Stimulated activated CD8-positive, alpha-beta memory T cell treated with anti-CD3 and anti-CD28 coated beads, Interleukin-2, amount 100 ng/mL, for 1 hour (primary cell): ENCODE measurements at places on chromosomes 12 and 14.

GRCh38 chr14:61765225-61765943, 3.2 kb downstream of the SNAPC1 start:
- DNase-seq, result no peak

GRCh38 chr12:52204095-52204930, 12.5 kb upstream of the KRT80 start:
- no peak for DNase-seq

GRCh38 chr12:117522559-117522958, 161.1 kb upstream of the NOS1 start:
- no peak for DNase-seq

GRCh38 chr12:92078167-92079053, 67.2 kb downstream of the BTG1 start:
- DNase-seq, result no peak

GRCh38 chr14:41446008-41446407, 160.7 kb upstream of the LRFN5 start:
- no peak for DNase-seq

GRCh38 chr12:22518060-22518719, 26.2 kb downstream of the C2CD5 start:
- DNase-seq, result no peak

DNA sequence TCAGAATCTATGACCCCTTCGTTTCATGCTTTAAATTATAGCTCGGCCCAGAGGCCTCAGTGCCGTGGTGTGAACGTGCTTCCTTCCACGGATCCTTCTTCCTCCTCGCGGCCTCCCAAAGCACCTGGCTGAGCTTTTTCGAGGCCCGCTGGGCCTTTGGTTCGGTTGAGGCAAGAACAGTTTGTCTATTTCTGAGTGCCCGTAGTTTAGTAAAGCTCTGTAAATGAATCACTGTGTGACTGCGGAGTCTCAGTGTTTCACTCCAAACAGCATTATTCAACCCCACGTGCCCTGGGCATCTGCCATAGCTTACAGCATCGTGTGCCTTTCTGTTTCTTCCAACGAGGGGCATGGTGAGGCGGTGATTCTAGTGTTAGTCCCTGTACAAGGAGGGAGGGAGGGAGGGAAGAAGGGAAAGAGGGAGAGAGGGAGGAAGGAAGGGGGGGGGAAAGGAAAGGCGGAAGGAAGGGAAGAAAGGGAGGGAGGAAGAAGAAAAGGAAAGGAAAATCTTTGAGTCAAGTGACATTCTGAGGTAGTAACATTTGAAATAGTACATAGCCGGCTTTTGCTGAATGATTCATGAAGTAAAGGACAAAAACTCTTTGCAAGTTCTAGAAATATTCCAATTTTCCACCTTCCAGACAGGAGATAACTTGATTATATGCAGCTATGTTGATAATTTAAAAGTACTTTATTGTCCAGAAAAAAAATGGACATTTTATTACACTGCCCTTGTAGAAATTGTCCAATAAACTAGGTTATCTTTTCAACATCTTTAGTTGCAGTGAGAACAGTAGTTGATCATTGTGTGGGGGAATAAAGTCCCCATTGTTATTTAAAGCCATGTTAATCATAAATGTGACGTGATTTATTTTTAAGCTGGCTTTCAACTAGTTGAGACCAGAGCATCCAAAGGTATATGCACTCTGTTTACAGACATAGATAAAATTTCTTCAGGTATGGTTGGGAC, 1.2 kb upstream of the TRIM9 start:
- DNase-seq, result no peak

GRCh38 chr12:107079172-107080011, 14.0 kb downstream of the CRY1 start:
- no peak for DNase-seq

DNA sequence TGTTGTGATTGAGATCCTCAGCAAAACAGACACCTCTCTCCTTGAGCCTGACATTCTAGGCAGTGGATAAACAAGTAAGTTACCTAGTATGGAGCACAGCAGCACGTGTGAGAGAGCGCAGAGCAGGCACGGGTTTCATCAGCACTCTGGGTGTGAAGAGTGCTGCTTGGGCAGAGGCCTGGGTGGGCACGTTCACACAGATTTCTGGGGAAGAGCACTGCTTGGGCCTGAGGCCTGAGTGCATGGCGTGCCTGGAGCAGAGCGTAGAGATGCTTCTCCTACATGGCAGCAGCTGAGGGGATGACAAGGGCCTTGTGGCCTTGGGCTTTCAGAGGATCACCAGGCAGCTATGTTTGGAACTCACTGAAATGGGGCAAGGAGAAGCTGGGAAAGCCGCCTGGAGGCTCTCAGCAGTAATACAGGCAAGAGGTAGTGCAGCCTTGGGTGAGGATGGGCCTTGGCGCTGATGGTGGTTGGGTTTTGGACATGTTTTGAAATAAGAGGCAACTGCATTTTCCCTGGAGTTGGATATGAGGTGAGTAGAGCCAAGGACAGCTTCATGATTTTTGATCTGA, 17.6 kb downstream of the CKB start:
- no peak for DNase-seq

- DNase-seq, result no peak
Measured at GRCh38 chr12:110744151-110744571, 1.5 kb upstream of the PPP1CC start.

- no peak for DNase-seq
Measured at GRCh38 chr14:67270933-67271332, 29.7 kb downstream of the PALS1 start.

DNA sequence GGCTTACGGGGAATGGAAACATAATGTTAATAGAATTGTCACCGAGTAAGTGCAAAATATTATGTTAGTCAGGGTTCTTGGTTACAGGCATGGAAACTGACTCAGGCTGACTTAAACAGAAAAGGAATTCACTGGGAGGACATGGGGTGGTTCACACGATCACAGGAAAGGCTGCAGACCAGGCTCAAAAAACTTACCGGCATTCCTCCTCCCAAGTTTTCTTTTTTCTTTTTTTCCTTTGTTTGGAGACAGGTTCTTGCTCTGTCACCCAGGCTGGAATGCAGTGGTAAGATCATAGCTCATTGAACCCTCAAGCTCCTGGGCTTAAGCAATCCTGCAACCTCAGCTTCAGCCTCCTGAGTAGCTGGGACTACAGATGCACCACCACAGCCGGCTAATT, 11.9 kb upstream of the UBE2N start:
- no peak for DNase-seq

- DNase-seq, result no peak
Measured at GRCh38 chr12:63079791-63080502, 71.1 kb downstream of the AVPR1A start.

GRCh38 chr12:94242901-94243300, 94.5 kb downstream of the PLXNC1 start:
- no peak for DNase-seq

DNA sequence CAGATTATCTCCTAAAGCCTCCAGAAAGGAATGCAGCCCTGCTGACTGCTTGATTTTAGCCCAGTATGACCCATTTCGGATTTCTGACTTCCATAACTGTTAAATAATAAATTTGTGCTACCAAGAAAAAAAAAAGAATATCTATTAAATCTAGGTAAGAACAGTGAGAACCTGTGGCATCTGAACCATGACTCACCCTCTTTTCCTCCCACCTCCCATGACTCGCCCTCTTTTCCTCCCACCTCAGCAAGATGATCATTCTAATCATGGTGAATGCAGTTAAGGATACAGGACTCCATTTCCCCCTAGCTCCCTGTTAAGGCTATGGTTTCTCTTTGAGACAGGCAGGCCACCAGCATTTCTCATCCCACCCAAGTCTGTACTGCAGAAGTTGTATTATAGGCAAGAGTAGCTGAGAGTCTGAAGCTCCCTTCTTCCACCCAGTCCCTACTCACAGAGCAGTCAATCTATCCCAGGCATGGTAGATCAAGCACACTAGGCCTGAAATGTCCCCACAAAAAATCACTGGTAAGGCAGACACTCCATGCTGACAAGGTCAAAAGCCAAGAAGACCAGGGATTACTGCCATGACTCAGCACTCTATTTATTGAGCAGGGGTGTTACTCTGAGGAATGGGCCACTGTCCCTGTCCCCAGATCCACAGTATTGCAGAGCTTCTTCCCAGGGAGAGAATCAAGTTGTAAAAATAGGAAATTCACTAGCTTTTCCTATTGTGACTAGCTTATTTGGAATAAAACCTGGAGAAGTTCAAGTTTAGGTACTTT, 188.9 kb downstream of the ADAMTS20 start:
- DNase-seq, result no peak

DNA sequence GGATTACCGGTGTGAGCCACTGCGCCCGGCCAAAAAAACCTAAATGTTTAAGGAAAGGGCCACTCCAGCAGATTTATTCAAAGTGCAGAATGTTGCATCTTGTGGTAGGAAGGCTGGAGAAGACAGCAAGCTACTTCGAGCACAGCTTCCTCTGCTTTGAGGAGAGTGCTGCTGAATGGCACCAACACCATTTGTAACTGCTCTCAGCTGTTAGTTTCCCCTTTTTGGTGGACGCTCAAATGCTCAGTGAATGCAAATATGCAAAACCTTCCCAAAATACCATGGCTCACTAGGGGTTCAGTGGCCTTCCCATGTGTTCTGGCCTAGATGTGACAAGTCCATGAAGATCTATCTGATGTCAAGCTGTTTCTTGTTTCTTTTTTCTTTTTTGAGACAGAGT, 2.9 kb upstream of the TDRD9 start:
- no peak for DNase-seq

DNA sequence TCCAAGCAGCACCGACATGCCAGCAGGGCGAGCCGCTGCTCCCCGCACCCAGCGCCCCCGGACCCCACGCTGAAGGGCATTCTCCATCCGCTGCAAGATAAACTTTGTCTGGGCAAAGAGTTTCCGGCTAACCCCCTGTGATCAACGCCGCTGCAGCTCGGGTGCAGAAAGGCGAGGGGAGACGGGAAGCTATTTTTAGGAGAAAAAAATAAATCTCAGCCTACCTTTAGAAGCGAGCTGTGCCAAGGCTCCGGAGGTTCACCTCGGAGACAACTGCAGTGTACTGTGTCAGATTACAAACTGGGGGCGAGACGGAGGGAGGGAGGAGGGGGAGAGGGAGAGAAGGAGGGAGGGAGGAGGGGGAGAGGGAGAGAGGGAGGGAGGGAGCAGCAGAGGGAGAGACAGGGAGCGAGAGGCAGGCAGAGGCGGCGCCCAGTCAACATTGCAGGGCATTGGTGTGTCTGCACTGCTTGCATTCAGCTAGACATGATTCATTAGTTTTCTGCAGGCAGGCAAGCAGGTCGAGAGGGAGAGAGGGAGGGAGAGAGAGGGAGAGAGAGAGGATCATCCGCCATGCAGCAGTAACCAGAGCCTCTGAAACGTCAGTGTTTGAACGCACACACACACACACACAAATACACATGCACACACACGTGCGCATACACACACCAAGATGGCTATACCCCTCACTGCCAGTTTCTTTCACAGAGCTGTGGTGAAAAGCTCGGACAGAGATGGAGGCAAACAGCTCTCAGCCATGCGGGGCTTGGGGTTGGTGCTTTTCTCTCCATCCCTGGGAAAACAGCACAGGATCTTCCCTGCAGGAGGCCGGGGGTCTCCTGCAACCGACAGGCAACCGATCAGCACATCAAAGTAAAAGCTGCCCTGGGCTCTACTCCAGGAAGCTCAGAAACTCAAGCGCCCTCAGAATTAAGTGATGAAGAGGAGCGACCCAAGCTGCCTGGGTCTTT, at the start of gene RIMBP2:
TSS of gene RIMBP2 (minus strand) at position 302 of the 971 bp plus-strand sequence. CDS start 237,286 bp downstream, outside the sequence.
- no peak for DNase-seq

DNA sequence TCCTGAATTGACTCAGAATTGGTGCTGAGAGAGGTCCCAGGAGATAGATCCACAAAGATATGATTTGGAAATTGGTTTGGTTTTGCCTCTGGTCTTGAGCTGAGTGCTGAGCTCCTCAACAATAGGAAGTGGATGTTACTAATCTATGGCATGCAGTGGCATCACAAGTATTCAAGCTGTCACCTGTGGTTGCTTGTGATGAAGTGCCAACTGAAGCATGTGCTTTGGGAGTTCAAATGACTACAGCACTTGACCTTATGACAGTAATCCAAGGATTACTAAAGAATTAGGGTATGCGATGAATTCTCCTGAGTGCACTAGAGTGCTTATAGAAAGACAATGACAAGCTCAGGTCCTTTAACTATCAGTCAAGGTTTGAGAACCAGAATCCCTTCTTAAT, 406.2 kb downstream of the NOVA1 start:
- DNase-seq, result no peak

DNA sequence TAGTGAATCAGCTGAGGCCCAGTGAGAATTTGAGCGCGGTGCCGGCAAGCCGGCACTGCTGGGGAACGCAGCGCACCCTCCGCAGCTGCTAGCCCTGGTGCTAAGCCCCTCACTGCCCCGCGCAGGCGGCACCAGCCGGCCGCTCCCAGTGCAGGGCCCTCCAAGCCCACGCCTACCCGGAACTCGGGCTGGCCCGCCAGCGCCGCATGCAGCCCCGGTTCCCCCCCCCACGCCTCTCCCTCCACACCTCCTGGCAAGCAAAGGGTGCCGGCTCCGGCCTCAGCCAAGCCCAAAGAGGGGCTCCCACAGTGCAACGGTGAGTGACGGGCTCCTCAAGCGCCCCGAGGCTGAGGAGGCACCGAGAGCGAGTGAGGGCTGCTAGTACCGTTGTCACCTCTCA, 54.5 kb upstream of the VASH1 start:
- no peak for DNase-seq
